Activated T-helper 1 cell treated with anti-CD3 and anti-CD28 coated beads, Interleukin-12 subunit alpha, Interleukin-12 subunit beta, Interleukin-2, Interleukin-4 antibody, amounts not matched to agents 30 ng/mL and 10 ng/mL and 1 ng/mL, durations not matched to agents 14 hours and 24 hours and 36 hours (primary cell): ENCODE measurements at places on chromosomes 4 and X.
A peak's percentile ranks its signal among the peaks of the same experiment; 100 is the strongest.

- no peak overlapping the region for H3K4me3 ChIP-seq
- no peak for DNase-seq
- H3K27ac ChIP-seq: no peak overlapping the region
- H3K36me3 ChIP-seq: no peaks in the 10 kb centered on the region
- H3K4me1 ChIP-seq: no peaks in the 10 kb centered on the region
- H3K27me3 ChIP-seq: no peaks in the 10 kb centered on the region
Measured at GRCh38 chr4:181870326-181870725, 372.9 kb upstream of the TENM3 start.

DNA sequence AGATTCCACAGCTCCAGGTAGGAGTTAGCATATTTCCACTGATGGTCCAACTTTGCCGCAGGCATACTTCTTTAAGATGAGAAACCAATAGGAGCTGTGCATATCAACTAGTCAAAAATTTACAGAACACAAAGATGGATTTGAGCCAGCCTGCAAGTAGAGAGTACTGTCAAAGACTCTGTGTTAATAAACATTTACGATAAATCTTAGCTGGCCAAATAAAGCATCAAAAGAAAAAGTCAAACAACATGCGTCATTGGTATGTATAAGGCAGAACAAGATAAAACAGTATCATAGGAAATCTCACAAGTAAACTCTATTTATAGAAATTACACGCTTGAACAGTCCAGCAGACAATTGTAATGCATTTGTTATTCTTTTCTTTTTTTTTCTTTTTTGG lies 907.4 kb upstream of the AGA start:
- no peak overlapping the region for H3K4me3 ChIP-seq
- no peak for DNase-seq
- no peaks in the 10 kb centered on the region for H3K36me3 ChIP-seq
- no peak overlapping the region for H3K27ac ChIP-seq
- no peaks in the 10 kb centered on the region for H3K27me3 ChIP-seq

- H3K27me3 ChIP-seq: no peaks in the 10 kb centered on the region
- no peak for DNase-seq
- H3K4me1 ChIP-seq: no peaks in the 10 kb centered on the region
- H3K27ac ChIP-seq: no peak overlapping the region
- no peaks in the 10 kb centered on the region for H3K36me3 ChIP-seq
Measured at GRCh38 chr4:186584912-186585311, 29.5 kb upstream of the MTNR1A start.

DNA sequence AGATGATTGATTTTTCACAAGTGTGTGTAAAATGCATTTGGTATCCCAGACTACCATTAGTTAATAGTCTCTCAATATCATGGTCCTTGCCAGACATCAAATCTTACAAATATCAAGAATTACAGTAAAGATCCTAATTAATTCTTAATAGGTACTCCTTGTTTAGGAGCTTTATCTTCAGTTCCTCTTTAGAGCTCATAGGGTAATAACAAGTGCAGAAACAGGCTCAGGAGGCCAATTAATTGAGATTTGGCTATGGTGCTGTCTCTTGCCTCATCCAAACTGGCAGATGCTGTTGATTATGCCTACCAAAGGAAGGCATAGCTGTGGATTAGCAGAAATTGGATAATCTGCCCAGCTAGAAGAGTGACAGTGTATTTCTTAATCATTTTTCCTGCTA lies 6.9 kb downstream of the MTMR1 start:
- peaks cover 31% of the 10 kb centered on the region for H3K36me3 ChIP-seq
- H3K27ac ChIP-seq: no peak overlapping the region
- no peak overlapping the region for H3K4me3 ChIP-seq
- no peaks in the 10 kb centered on the region for H3K27me3 ChIP-seq

DNA sequence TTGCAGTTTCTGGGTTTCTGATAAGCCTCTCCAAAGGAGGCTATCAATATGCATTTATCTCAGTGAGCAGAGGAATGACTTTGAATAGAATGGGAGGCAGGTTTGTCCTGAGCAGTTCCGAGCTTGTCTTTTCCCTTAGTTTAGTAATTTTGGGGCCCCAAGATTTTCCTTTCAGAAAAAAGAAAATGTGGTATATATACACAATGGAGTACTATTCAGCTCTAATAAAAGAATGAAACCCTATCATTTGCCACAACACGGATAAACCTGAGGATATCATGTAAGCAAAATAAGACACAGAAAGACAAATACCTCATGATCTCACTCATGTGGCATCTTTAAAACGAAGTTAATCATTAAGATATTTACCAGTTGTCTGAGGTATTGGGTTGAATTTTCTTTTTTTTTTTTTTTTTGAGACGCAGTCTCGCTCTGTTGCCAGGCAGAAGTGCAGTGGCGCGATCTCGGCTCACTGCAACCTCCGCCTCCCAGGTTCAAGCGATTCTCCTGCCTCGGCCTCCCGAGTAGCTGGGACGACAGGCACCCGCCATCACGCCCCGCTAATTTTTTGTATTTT lies 540 bp downstream of the ZNF721 start:
- peaks cover 32% of the 10 kb centered on the region for H3K4me1 ChIP-seq
- peak overlapping the region; percentile 96 for H3K27ac ChIP-seq
- peaks cover 62% of the 10 kb centered on the region for H3K36me3 ChIP-seq
- peak overlapping the region; percentile 97 for H3K4me3 ChIP-seq
- H3K27me3 ChIP-seq: no peaks in the 10 kb centered on the region

GRCh38 chrX:121179972-121180371 lies 132.6 kb downstream of the GLUD2 start:
- no peaks in the 10 kb centered on the region for H3K4me1 ChIP-seq
- H3K27ac ChIP-seq: no peak overlapping the region
- no peak for DNase-seq
- no peak overlapping the region for H3K4me3 ChIP-seq

GRCh38 chr4:121307445-121308327 lies 73.1 kb downstream of the QRFPR start:
- H3K27me3 ChIP-seq: peaks cover 14% of the 10 kb centered on the region
- peak; percentile 27 for DNase-seq
